Skin of body (tissue), 3 donors: ENCODE measurements at places on chromosomes 6 and 20. TPM values are rescaled to one million over a fixed set of nuclear protein-coding genes. Genes with fewer than 3 reads are reported as not detected.

Gene SLC22A2
- total RNA-seq, result not detected

Gene COL10A1
- 0.10 TPM for total RNA-seq

Gene FAM162B
- total RNA-seq, result 5.1 TPM

Gene SLC32A1
- total RNA-seq, result not detected

Gene MACROD2
- total RNA-seq, result 17.6 TPM

Gene METTL24
- total RNA-seq, result 3.6 TPM

Gene GLP1R
- total RNA-seq, result 0.10 TPM

Gene NRSN1
- total RNA-seq, result 0.39 TPM

Gene TGM3
- total RNA-seq, result 16.6 TPM
